Breast epithelium (tissue), 4 donors: ENCODE measurements at places on chromosomes 5 and 9. TPM values are rescaled to one million over a fixed set of nuclear protein-coding genes. Genes with fewer than 3 reads are reported as not detected.

PCDH1 gene
- total RNA-seq, result 65.9 TPM

AQP7 gene
- total RNA-seq, result 29.3 TPM

SCGB3A2 gene
- total RNA-seq, result not detected

SCGB3A1 gene
- 66.5 TPM for total RNA-seq

DNA sequence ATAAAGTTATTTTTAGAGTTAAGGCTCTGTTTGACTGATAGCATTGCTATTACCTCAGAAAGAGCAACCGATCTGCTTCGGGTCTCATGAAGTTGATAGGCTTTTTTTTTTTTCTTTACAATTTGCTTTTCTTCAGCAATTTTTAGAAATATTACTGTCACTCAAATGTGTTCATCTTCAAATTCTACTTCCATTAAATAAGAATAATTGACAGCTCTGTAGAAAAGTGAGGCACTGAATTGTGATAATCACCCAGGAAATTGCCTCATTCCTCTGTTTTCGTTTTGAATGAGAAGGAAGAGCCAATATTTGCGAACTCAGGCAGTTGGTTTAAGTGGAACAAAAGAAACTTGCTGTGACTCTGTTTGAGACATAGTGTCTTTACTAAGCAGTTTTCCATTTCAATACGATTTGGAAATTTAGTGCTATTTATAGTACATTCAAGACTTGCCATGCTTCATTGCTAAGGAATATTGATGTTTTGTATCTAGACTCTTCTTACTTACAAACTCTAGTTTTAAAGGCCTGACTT lies 700.5 kb upstream of the CDH10 start:
- DNase-seq, result no peak

- DNase-seq, result no peak
These were observed 76.9 kb upstream of the IFNK start for GRCh38 chr9:27447031-27447683.

DNA sequence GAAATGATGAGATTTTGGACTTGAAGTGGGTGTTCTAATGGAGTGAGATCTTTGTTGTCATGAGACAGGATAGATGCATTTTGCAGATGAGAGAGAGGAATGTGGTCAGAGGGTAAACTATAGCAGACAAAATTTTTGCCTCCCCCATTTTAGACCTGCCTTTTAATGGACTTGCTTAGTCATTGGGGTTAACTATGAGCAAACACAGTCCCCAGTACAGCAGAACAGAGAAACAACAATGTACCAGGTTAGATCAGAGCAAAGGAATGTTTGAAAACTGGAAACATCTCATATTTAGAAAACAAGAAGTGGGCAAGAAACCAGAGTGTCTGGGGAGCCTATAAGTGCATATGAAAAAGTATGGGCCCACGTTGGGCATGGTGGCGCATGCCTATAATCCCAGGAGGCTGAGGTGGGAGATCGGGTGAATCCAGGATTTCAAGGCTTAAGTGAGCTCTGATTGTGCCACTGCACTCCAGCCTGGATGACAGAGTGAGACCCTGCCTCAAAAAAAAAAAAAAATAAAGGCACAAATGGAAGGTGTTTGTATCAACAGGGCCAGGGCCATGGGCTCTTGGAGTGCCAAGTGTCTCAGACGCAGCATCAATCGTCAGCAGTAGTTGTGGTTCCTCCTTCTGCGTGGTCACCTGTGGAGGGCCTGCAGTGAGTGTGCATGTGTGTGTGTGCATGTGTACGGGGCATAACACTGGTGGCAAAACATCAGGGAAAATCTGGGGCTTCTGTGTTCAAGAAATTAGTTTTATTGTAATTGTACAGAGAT lies 214.4 kb upstream of the S1PR3 start:
- DNase-seq, result no peak

DNA sequence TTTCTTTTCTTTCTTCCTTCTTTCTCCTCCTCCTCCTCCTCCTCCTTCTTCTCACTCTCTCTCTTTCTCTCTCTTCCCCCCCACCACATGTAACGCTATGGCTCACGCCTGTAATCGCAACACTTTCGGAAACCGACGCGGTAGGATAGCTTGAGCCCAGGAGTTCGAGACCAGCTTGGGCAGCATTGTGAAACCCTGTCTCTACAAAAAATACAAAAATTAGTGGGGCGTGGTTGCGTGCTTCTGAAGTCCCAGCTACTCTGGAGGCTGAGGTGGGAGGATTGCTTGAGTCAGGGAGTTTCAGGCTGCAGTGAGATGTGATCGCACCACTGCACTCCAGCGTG lies 736 bp upstream of the GLDC start:
- DNase-seq, result no peak

DNA sequence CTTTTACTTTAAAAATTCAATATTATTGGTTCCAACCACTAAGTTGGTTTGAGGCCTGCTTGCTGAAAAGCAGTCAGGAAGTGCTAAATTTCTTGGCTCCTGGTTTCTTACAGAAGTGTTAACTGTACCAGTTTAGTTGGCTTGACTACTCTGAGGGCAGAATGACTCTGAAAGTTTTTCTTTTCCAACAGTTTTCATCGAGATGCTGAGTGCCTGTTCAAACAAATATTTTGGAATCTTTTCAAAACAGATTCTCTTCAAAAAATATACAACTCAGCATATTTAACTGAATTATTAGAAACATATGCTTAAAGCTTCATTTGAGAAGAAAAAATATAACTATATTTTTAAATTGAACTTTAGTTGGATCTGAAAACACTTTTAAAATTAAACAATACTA lies 37.0 kb downstream of the SLC38A9 start:
- DNase-seq, result no peak

DNA sequence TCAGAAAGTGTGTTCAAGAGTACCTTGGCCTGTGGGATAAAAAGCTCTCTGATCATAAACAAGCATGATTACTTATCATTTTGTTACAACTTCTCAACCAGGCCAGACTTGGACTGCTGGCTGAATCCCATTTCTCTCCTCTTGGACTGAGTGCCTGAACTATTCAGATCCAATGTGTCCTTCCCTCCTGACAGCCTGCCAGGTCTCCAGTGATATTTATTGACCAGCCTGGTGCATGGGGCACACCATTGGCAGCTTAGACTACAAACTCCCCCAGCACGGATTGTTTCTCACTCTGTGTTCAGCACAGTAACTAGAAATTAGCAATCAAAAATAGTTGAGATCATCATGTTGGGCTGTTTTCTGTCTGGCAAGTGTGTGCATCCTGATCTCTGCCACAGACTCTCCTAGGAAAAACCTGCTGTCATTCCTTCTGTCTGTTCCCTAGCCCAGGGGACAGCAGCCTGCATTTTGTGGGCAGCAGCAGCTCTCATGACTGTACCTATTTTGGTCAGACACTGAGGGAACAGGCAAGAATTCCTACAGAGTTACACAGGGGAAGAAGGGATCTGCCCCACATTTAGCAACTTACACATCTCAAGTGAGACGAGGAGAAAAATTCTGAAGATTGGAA lies 348.1 kb downstream of the ADAMTS6 start:
- DNase-seq, result no peak

GRCh38 chr5:106189121-106189809 lies 1481.5 kb downstream of the EFNA5 start:
- no peak for DNase-seq

DNA sequence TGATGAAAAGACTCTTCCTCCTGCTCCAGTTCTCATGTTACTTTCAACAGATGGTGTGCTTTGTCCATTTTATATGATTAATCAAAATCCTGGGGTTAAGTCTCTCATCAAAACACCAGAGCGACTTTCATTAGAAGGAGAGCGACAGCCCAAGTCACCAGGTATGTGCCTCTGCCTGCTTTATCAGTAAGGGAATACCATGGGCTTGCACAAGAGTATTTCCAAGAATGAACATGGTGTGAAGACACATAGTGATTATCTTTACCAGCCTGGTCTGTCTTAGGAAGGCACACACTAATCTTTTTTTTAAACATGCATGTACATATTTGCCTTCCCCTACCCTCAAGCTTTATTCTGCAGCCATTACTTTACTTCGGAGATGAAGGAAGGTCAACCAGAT lies 15.2 kb downstream of the NUP214 start:
- DNase-seq, result no peak
